NCI-H1417 (cell line): ENCODE measurements at places on chromosomes 1 and 21.
A peak's percentile ranks its signal among the peaks of the same experiment; 100 is the strongest.

GRCh38 chr1:167805041-167805556 lies 83.3 kb downstream of the MPZL1 start:
- no peak for DNase-seq

GRCh38 chr1:24484199-24484598 lies 18.4 kb upstream of the RCAN3 start:
- DNase-seq = no peak

- no peak for DNase-seq
Measured at GRCh38 chr1:99516141-99516540, 129.8 kb upstream of the PALMD start.

DNA sequence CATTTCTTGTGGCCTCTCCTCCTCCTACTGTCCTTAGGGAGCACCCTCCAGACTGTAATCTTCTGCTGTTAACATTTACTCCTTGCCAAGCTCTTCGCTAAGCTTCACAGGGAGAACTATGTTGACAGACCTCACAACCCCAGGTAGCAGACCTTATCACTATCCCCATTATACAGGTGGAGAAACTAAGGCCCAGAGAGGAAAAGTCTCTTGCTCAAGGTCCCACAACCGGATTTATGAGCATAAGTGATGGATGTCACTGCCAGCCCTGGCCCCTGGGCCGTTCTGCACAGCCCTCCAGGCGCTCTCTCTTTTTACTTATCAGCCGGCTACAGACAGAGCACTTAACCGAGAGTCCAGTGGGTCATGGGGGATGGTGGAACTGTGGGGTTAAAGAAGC lies 18.1 kb downstream of the LYPD8 start:
- no peak for DNase-seq

GRCh38 chr21:44763050-44763378 lies 38.6 kb downstream of the UBE2G2 start:
- no peak for DNase-seq

- DNase-seq = no peak
Measured at GRCh38 chr1:195637539-195637938, 970.7 kb downstream of the KCNT2 start.

GRCh38 chr1:40927781-40928180 lies 51.7 kb upstream of the CTPS1 start:
- DNase-seq = no peak

DNA sequence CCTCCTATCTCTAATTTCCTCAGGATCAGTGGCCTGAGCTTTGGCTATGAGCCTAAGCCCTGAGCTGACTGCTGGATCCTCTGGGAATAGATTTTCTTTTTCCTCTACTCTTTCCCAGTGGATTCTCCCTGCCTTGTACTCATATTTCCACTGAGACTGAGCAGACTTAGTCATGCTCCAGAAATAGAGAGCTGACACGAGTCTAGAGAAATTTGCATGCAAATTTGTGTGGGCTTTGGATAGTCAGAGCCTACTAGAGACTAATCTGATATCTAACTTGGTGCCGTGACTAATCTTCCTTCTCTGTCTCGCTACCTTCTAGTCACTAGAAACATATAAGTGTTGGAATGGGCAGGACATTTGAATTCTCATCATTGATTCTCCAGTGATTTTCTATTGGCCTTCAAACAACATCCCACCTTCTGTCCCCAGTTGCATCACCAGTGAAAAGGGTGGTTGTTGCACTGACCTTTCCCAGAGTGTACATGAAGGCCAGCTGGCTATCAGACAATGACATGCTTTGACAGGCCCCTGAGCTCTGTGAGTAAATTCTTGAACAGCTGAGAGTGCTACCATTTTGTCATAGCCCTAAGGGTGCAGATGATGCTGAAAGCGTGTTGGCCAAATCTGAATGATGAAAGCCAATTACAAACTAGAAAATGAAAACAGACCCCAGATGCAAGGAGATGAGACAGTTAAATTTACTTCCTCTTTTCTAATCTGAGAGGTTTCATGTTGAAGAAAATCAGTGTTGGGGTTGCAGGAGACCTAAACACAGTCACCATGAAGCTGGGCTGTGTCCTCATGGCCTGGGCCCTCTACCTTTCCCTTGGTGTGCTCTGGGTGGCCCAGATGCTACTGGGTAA lies at the start of gene FCRLA:
Gene FCRLA, plus strand, starts transcription at position 748 of the 866 bp plus-strand sequence. Its CDS starts 36 bp downstream, at position 784.
- no peak for DNase-seq

DNA sequence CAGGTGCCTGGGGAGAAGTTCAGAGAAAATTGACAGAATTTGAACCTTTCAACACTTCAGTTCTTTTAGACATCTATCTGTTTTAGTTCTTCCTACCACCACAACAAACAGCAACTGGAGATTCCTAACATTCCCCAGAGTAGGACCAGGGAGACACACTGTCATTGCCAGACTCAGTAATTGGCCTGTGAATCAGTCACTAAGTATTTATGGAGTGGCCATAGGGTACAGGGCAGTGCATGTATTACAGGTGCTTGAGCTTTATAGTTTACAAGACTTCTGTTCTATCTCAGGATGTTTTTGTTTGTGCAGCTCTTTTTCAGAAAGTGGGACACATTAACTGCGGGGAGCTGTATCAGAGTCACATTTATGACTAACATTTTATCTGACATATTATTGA lies 1.7 kb downstream of the CDC14A start:
- peak; percentile 6 for DNase-seq

DNA sequence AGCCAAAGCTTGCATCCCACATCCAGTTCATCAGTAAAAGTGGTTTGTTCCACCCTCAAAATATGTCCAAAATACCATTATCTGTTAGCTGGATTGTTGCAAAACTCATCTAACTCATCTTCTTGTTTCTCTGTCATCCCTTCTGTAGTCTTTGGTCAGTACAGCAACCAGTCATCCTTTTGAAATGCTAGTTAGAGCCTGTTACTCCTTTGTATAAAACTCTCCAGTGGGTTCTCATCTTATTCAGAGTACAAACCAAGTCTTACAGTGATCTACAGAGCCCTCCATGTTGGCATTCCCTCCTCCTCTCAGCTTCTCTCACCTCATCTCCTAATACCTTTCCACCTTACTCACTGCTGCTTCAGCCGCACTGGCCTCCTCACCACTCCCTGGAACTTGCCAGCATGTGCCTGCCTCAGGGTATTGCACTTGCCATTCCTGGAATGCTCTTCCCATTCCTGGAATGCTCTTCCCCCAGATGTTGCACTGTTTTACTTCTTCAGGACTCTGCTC lies 70.6 kb downstream of the LAMC1 start:
- DNase-seq = no peak

GRCh38 chr1:213659580-213660547 lies 327.9 kb upstream of the PROX1 start:
- no peak for DNase-seq

DNA sequence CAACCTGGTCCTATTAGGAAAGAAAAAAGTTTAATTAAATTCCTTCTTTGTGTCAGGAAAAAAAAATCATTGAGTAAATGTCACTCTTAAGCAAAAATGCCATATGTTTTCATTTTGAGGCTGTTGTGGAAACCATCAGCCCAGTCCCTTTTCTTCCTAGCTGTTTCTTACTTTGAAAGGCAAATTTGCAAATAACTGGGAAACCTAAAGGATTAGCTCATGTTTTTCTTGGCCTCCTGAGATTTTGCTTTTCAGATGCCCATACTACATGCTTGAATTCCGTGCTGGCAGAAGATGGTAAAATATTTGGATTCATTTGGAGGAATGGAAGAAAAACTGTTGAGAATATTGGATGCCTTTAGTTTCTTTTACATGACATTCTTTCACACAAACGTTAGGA lies 182.1 kb upstream of the ADAMTS5 start:
- no peak for DNase-seq

DNA sequence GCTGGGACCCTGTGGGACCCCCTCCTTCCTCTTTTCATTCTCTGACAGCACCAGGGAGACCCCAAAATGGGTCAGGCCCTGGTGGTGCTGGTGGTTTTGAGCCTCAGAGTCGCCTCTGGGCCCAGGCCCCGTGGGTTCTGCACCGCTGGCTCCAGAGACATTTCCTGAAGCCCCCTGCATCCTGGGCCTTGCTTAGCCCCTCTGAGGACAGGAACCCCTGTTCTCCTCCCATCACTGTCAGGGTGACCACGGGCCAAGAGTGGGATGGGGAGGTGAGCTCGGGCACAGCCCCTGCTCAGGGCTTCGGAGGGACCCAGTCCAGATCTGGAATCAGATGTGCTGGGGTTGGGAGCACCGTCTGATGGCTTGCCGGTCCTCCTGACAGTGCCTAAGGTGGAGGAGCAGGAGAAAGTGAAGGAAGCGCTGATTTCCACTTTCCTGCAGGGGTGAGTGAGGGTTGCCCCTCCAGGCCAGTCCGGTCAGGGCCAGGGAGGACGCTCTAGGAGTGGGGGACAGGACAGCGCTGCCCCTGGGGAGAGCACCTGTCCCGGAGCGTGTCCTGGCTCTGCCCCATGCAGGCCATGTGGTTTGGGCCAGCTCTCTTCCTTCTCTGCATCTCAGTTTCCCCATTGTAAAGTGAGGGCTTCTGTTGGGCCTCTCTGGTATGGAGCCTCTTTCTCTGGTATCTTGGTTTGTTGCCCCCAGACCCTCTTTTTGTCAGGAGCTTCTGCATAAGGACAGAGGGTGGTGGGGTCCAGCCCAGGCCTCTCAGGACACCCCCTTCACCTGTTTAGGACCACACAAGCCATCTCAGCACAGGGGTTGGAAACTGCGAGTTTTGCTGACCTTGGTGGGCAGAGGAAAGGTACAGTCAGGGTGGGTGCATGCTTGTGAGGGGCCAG lies 71.0 kb downstream of the TRIM11 start:
- no peak for DNase-seq

DNA sequence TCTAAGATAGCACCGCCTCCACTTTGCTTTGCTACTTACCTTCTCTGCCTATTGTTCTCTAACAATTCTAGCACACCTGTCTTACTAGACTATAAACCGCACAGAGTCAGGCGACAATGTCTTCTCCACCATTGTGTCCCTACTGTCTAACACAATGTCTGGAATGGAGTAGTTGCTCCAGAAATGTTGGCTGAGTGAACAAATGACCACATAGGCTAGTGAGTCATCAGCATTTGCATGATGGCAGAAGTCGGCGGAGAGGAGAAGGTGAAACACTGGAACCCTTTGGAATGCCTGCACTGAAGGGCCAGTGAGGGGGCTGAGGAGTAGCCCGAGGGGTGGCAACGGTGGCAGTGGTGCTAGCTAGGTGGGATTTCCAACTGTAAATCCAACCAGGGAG lies 14.0 kb upstream of the PABPC4 start:
- DNase-seq = no peak

- DNase-seq = no peak
Measured at GRCh38 chr21:46549650-46550049, 55.2 kb downstream of the S100B start.

- no peak for DNase-seq
Measured at GRCh38 chr1:178134061-178134460, 40.2 kb downstream of the RASAL2 start.

- DNase-seq = no peak
Measured at GRCh38 chr1:186301448-186301847, 73.6 kb downstream of the TPR start.

DNA sequence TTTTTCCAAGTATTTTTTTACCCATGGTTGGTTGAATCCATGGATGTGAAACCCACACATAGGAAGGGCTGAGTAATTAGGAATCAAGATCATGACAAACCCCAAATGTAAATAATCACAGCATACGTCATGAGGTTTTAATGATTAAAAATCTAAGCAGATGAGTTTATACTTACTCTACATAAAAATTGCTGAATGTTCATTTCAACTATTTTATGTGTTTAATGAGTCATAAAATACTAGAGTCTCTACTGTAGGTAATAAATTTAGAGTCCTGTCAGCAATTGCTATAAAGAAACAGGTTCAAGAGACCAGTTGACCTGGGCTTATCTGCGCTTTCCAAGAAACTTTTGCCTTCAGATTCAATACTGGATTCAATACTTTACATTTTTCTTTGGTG lies 18.2 kb downstream of the CTH start:
- DNase-seq = no peak

GRCh38 chr21:25029580-25029979 lies 577.7 kb downstream of the MRPL39 start:
- DNase-seq = no peak

DNA sequence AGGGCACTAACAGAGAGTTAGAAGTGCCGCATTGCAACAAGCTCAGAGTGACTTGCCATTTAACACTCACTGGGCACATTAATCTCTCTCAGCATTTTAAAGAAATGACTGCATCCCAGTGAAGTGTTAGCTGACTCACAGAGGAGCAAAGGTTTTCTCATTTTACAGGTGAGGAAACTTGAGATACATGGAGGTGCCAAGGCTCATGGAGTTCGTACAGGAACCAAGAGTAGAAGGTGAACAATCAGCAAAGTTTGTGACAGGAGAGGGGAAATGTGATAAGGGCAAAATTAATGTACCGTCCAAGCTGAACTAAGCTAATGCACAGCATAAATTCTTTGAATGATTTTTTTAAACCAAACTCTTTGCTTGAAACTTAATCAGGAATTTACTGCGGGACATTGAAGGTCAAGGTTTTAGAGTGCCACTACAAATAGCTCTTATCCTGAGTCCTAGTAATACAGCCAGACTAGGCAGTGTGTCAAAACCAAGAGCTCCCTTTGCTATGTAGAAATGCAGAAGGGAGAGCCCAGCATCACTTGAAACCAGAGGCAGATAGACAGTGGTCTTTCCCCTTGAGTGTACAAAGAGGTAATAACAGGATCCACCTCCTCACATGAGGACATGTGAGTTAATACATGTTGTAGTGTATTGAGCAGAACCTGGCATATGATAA lies 22.4 kb upstream of the NTPCR start:
- no peak for DNase-seq

GRCh38 chr1:97920276-97920831 lies 480 bp downstream of the DPYD start:
- DNase-seq = peak; percentile 25

GRCh38 chr1:171711643-171712042 lies 30.2 kb downstream of the VAMP4 start:
- DNase-seq = no peak

- no peak for DNase-seq
Measured at GRCh38 chr1:181173761-181174447, 85.4 kb downstream of the IER5 start.

- DNase-seq = peak; percentile 67
Measured at GRCh38 chr1:71196685-71197084, 115.8 kb upstream of the ZRANB2 start.

DNA sequence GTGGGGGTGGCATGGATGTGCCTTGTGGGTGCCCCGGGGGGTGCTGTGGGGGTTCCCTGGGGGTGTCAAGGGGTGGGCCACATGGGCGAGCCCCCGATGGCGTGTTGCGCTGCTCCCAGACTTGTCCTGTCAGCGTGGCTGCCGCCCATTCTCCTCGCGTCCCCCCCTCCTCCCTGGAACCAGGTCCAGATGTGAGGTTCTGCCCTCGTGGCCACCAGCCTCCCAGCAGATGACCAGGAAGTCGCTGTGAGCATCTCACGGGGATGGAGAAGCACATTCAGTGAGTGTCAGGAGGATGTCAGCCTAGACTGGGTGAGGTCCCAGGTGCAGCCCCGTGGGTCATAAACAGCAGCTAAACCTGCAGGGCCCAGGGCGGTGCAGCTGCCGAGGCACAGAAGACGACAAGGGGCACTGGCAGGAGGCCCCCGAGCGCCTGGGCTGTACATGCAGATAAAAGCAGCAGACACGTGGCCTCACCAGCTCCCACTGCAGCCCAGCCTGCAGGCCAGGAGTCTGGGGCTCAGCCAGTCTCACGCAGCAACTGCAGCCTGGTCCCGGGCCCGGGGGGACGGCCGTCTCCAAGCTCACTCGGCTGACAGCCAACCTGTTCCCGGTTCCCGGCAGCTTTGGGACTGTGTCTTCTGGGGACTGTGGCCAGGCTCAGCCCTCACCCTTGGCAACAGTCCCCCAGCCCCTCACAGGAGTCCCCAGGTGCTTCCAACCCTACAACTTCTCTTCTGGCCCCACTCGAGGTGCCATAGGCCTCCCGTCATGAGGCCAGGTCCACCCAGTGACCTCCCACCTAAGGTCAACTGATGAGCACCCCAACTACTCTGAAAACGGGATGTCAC lies 17.5 kb upstream of the COL6A2 start:
- DNase-seq = no peak
